Right renal pelvis (tissue), 4 donors: ENCODE measurements at places on chromosomes 3 and 15.

- DNase-seq: no peak
Measured at GRCh38 chr3:107128946-107129345, 248.3 kb upstream of the CCDC54 start.

DNA sequence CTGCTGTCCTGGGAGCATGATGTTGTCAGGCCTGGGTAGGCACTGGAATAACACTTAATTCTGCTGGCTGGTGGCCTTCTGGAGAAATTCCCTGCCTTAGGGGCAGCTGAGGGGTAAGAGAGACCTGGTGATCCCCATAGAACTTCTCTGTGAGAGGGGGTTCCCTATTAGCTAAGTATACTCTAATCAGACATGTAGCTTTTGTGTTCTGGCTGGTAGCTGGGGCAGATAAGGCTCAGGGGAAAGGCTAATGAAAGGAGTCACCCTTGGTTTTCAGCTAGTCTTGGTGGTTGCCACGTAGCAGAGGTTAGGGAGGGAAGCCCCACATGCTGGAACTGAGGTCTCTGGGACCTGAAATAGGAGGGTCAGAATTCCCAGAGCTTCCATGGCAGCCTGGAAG is 952 bp upstream of the HDDC3 start:
- DNase-seq: no peak

DNA sequence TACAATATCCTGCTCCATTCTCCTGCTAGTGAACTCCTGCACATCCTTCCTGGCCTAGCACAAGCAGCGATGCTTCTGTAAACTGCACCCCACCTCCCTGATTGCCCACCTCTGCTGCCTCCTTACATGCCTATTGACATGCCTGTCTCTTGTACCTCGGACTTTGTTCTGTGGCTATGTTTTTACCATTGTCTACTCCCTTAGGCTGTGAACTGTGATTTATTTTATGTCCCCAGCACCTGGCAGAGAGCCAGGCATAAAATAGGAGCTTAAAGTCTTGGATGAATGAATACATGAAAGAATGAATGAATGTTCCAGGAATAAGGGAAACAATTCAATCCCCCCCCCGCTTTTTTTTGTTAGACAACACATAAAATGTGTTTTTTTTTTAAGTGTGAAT is 210.0 kb downstream of the MYRIP start:
- DNase-seq: peak; percentile 18

- no peak for DNase-seq
Measured at GRCh38 chr3:172685331-172686214, 25.3 kb downstream of the NCEH1 start.

DNA sequence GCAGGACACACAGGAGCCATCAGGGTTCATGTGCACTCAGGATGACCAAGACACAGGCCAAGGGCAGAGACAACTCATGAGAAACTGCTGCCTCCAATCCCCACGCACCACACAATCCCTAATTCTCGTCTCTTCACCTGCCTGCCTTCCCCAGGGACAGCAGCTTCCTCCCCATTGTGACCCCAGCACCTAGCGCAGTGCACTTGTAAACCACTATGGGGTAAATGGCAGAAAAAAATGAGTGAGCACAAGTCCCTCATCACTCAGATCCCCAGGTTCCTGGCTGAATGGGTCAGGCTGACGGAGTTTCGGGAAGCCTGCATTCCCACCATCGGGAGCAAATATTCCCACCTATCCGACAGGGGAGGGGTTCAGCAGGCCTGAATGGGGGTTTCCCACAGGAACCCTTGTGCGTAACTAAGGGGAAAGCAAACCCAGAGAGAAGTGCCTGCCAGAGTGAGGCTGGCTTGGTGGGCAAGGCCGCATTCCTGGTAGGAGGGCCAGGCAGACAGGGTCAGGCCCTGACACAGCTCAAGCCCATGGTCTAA is 18.8 kb downstream of the PLXNB1 start:
- no peak for DNase-seq

- no peak for DNase-seq
Measured at GRCh38 chr3:102132370-102132769, 283.1 kb downstream of the NFKBIZ start.

DNA sequence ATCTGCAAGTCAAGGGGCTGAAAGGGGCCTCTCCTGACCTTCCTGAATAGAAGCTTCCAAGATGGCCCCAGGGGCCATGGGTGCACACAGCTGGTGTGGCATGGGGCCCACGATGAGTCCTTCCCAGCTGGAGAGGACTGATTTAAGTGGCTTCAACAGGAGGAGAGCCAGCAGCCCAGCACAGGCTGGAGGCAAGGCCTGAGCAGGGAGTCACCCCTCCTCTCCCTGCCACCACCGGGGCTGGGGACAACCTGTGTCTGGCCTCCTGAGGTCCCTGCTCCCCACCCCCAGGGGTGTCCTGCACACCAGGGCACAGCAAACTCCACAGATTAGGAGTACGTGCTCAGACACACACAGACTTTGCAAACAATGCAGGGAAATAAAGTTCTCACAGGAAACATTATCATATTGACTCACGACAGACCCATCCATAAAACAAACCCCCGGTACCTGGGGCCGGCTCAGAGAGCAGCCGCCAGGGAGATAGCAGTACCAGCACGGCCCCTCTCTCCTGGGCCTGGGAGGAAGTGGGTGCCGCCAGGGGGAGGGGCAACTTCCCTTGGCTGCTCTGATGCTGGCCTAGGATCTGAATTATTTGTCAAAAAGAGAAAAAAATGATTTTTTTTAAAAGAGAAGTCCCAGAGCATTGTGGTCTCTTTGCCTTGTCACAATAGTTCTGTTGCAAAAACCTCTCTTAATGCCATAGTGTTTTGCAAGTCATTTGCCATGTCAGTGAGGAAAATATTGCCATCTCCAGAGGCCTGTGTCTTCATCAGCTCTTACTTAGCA is 21.9 kb upstream of the TSEN2 start:
- DNase-seq: no peak

DNA sequence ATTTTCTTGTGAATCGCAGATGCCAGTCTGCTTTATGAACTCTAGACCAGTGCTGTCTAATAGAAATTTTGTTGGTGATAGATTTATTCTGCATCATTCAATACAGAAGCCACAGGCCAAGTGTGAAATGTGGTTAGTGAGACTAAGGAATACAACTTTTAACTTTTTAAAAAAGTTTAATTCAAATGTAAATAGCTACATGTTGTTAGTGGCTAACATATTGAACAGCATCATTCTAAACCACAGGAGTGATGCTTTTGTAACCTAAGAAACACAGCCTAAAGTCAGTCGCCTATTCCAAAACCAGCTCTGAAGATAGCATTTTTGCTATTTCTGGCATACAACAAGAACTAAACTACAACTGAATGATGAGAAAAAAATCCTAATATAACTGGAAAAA is 164.8 kb upstream of the CBLB start:
- no peak for DNase-seq

DNA sequence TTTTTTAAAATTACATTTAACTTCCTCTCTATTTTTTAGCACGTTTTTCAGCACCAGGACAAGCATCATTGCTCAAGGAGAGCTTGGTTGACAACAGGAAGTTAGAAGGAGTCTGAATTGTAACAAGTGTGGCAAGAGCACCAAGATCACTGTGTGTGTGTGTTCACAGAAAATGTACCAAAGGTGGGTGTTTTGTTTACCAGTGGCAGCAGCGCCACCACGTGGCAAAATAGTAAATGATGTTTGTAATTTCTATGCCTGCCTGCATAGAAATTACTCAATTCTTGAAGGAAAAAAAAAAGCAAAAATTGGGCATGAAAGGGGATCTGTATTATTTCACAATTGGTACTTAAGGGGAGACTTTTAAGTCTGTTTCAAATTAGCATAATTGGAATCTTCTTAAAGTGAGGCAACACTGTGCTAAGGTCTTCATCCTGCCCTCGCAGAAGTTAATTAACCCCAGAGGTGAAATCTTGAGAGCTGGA is 7.4 kb upstream of the U2SURP start:
- DNase-seq: peak; percentile 60

GRCh38 chr15:97684249-97684648 is 276.3 kb upstream of the ARRDC4 start:
- no peak for DNase-seq

DNA sequence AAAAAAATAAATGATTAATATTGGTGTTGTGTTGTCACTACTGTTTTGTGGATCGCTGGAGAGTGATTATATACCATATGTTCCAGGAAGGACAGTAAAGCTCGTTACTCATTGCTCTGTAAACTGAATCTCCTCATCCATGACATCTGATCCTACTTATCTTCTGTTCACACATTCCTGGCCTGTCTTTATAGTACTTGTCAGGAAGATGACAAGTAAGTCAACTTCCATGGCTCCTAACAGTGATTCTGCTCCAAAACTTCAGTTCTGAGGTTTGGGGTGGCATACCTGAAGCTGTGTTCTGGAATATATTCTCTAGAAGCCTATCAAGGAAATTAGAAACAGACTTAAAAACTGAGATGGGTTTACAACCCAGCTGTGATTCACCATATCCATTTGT is 288.9 kb downstream of the ZBBX start:
- no peak for DNase-seq

- DNase-seq: no peak
Measured at GRCh38 chr3:15743587-15744009, 54.2 kb downstream of the ANKRD28 start.

GRCh38 chr3:45409369-45409768 is 21.0 kb downstream of the LARS2 start:
- no peak for DNase-seq

GRCh38 chr3:41202834-41203345 is 3.6 kb downstream of the CTNNB1 start:
- no peak for DNase-seq

DNA sequence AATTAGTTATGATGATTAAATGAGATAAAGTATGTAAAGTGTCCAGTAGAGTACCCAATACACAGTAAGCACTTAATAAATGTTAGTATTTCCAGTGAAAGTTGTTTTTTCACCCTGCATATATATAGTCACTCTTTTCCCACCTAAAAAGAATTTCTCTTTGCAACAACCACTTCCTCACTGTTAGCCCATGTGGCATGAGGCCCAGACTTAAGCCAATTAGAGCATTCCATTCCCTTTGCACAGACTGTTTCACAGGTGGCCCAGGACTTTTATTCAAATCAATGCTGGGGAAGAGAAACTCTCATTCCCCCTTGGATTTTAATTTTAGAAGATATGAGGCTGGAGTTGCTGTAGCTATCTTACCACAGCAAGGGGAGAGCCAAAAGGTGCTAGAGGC is 3.7 kb downstream of the IFT80 start:
- DNase-seq: no peak

DNA sequence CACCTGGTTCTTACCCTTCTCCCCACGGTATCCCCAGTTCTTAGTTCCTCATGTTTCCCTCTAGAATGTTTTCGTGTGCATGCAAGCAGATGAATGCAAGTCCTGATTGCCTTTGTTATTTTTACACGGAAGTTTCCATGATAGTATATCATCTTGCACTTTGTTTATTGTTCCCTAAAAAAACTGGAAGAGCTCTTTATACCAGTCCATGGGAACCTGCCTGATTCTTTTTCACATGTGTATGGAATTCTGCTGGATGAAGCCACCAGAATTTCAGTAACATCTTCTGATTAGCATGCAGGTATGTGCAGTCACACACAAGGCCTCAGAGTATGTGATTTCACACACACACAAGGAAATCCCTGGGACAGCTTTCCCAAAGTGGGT is 16.0 kb upstream of the LRRK1 start:
- no peak for DNase-seq

DNA sequence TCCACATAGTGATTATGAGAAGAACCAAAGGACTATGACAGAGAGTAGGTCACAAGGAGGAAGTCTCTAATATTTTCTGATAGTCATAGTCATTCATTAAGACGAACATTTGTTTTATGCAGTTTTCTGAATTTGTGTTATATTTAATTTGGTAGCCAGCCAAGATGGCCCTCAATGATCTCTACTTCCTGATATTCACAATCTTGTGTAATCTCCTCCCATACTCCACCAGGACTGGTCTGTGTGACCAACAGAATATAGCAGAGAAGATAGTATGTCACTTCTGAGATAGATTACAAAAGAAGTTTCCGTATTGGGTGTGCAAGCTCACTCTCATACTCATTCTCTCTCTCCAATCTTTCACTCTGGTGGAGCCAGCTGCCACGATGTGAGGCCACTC is 30.8 kb downstream of the HLTF start:
- no peak for DNase-seq

DNA sequence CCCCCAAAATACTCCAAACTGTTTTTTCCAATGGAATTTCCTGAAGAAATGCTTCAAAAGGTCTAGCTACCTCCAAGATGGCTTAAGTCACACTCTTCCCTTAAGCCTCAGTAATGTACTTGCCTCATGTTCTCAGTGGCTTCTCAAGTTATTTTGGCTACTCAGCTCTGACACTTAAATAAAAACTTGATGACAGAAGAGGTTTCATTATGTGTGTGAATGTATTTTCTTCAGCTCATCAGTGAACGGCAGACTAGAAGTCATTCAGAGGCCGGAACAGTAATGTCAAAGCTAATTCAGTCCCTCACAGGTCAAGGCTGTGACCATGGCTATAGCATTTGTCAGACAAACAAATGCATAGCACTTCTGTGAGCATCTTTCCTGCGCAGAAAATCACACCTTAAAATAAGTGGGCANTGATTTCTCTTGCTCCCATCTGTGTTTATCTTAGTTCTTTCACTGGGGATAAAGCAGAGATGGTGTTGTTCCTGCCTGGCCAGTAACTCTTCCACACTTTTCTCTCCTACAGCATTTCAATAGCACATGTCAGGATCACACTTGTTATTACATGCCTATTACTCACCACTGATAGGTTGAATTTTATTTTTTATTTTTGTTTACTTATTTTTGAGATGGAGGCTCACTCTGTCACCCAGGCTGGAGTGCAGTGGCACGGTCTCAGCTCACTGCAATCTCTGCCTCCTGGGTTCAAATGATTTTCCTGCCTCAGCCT is 68.5 kb upstream of the PLCL2 start:
- DNase-seq: no peak

DNA sequence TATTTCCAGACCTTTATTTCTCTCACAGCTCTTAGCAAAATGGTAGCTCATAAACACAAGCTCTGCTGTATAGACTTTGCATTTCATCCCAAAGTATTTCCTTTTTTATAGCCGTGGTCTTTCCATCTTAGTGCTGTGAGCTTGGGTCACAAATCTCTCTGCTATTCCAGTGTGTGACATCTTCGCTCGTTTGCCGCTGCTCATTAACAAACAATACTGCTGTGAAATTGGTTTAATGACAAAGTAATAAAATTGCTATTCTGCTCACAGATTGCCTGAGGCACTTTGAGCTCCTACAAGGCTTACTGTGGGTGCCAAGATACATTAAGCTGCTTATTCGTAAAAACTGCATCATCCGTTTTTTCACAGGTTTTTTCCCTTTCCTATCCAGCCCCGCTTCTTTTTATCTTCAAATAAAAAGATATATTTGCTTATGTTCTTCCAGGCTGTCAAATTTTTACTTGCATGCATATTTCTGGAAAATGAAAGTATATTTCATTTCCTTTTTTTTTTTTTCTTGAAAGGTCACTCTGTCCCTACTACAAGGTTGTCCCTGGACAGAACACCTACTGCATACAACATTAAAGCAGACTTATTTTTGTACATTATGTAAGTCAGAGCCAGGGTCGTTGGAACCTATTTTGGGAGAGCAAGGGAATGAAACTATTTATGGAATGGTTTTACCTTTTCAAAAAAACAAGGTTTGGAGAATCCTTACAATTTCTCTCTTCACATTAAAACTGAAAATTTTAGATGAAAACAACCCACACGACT is 174.5 kb downstream of the MEIS2 start:
- DNase-seq: no peak

- no peak for DNase-seq
Measured at GRCh38 chr3:74639681-74640080, 25.2 kb upstream of the CNTN3 start.
